ENCODE measurements at places on chromosomes 11 and 22. TPM values are rescaled to one million over a fixed set of nuclear protein-coding genes. Genes with fewer than 3 reads are reported as not detected.

GRCh38 chr11:78181185-78181584, 7.2 kb downstream of the KCTD21 start:
- no peak for DNase-seq

Gene ABTB2
- 12.5 TPM for total RNA-seq

Gene GRK3
- total RNA-seq: 12.2 TPM

Gene MS4A3
- total RNA-seq: not detected

GRCh38 chr11:33133761-33134160, 27.5 kb downstream of the CSTF3 start:
- no peak for DNase-seq

DNA sequence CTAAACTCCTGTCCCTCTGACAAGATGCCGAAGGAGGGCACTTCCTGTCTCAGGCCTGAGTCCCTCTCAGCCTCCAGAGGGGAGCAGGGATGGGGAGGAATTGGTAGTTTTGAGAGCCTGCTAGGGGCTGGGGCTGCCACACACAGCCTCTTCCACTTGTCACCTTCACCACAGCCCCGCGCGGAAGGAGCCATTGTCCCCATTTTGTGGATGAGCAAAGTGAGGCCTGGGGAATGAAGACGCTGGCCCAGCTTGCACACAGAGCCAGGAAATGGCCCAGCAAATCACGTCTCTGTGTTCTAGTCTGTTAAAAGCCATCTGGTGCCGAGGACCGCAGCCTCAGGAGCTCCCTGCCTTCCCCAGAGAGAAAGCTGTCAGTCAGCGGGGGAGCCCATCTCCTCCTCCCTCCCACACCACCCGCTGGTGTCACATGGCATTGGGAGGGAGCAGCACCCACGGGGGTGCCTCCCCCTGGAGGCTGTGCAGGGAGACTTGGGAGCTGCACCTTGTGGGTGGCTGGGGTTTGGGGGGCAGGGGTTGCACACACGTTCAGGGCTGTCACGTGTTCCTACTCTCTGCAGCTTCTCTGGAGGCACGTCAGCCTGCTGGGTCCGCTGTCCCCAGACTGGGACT, 34.6 kb downstream of the RASD2 start:
- DNase-seq: no peak

- no peak for DNase-seq
These were observed 9.6 kb downstream of the BACE1-AS start for GRCh38 chr11:117300773-117301172.

GRCh38 chr11:62487136-62487535, 59.5 kb downstream of the AHNAK start:
- no peak for DNase-seq
